NAMALWA (cell line): ENCODE measurements at places on chromosomes 1 and 21.

DNA sequence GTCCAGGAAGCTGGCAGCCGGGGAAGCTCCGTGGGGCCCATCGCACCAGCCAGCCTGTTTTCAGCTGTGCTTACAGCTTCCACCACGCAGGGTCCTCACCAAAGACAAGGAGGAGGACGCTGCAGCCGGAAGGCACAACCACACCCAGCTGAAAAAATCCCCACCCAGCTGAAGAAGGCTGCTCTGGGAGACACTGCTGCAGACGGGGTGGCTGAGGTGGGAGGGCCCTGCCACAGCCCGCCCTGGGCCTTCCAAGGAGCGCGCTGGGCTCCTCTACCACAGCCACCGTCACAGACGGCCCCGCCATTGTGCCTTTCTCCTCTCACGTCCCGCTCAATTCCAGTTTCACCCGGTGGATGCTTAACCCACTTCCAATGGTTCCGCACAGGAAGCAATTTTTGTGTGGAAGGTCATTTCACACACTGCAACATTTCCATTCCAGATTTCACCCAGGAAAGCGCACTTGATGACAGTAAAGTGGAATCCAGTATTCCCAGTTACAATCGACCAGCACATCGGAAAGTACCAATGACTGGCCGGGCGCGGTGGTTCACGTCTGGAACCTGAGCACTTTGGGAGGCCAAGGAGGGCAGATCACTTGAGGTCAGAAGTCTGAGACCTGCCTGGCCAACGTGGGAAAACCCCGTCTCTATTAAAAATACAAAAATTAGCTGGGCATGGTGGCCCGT, 47.9 kb downstream of the NPHP4 start:
- DNase-seq = no peak

- peak; percentile 58 for DNase-seq
Observed at GRCh38 chr1:202164271-202165037, 4.1 kb upstream of the PTPN7 start.

DNA sequence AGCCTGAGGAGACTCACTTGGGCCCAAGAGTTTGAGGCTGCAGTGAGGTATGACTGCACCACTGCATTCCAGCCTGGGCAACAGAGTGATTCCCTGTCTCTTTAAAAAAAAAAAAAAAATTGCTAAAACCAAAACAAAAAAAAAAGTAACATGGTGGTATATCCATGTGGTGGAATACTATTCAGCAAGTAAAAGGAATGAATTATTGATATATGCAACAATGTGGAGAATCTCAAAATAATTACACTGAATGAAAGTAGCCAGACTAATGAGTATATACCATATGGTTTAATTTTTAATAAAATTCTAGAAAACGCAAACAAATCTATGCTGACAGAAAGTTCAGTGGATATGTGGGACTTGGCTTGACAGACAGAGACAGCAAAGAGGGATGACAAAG, 80.3 kb upstream of the DMRTA2 start:
- no peak for DNase-seq

DNA sequence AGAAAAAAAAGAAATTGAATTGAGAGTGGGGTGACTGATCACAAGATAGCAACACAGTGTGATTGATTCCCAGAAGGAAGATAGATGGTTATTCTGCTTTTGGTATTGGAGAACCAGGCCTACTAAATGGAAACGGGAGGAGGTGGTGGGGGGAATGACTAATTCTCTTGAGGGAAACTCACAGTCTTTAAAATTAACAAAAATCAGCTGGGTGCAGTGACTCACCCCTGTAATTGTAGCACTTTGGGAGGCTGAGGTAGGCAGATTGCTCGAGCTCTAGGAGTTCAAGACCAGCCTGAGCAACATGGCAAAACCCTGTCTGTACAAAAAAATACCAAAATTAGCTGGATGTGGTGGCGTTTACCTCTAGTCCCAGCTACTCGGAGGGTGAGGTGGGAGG, 134.6 kb upstream of the PDE4B start:
- no peak for DNase-seq

GRCh38 chr21:34187935-34188334, 114.6 kb downstream of the MRPS6 start:
- no peak for DNase-seq

DNA sequence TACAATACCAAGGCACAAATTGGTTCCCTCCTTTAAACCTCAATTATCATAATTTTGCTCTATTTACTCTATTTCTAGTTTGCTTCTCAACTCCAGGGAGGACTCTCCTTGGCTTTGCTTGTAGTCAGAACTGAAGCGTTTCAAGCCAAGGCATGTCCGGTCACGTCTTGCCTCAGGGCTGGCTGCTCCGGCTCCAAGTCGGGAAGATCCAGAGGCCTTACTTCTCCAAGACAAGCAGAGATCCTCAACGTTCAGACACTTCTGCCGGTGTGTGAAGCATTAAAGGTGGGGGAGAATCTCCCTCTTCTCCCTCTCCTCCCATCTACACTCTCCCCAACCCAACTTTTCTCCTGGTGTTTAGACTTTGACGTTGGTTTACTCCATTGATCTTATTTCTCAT, 7.2 kb upstream of the HHAT start:
- DNase-seq = no peak

- no peak for DNase-seq
Observed at GRCh38 chr1:230814949-230815692, 53.2 kb downstream of the C1orf198 start.

- no peak for DNase-seq
Observed at GRCh38 chr1:214451596-214451995, 99.8 kb downstream of the PTPN14 start.

DNA sequence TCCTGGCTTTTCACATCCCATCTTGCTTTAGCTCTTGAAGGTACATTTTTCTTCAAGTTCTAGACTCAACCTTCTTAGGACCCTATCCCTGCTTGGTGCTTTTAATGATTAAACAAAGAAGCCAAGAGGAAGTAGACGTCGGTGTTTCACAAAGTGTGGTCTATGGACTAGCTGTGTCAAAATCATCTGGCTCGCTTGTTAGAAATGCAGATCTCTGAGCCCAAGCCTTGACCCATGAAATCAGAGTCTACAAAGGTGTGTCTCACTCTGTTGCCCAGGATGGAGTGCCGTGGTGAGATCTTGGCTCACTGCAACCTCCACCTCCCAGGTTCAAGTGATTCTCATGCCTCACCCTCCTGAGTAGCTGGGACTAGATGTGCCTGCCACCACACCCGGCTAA, 295.5 kb upstream of the KAZN start:
- DNase-seq = no peak

- DNase-seq = no peak
Observed at GRCh38 chr1:204882479-204882878, 11.8 kb downstream of the NFASC start.

GRCh38 chr1:56202796-56203492, 376.4 kb downstream of the PLPP3 start:
- DNase-seq = no peak

- peak; percentile 91 for DNase-seq
Observed at GRCh38 chr1:204565617-204566582, 49.7 kb downstream of the MDM4 start.

DNA sequence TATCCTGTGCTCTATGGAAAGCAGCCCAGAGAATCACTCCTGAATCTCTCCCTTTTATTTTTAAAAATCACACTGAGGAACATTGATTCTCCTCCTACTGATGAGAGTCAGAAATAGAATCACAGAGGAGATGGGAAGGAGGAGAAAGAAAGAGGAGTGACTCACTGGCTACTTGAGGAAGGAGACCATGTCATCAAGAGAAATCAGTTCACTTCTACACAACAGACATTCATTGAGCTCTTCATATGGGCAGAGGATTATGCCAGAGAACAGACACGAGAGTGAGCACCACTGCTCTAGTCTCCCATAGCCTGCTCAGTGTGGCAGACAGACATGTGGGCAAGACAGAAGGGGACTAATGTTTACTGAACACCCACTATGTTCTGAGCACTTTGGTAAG, 44.2 kb downstream of the RAB3B start:
- no peak for DNase-seq
